ENCODE measurements at places on chromosomes 3 and 15.
A peak's percentile ranks its signal among the peaks of the same experiment; 100 is the strongest.

GRCh38 chr3:41198526-41198925 lies 779 bp upstream of the CTNNB1 start:
- peak; percentile 59 for DNase-seq

GRCh38 chr3:66397745-66398144 lies 103.1 kb downstream of the LRIG1 start:
- peak; percentile 64 for DNase-seq

DNA sequence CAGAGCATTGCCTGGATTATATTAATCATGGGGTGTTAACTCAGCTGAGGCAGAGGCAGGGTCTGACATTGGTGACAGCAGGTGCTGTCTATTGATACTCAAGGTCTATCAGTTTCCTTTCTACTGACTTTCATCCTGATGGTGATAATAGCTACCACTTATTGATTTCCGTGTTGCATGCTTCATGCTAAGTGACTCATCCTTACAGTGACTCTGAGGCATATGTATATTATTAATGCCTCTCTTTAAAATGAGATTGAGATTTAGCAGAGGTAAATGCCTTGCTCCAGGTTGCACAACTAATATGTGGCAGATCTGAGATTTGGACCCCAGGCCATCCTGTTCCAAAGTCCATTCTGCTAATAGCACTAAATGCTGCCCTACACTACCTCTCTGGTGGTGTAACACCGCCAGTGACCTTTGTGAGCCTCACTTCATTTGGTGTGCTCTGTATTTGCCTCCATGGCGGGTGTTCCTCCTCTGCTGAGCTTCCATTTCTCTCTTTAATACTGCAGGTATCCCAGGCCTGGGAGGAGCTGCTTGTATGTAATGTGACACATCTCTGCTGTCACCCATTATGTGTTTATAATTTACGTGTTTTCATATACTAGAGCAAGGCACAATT lies 50.4 kb downstream of the GPR171 start:
- DNase-seq = no peak

DNA sequence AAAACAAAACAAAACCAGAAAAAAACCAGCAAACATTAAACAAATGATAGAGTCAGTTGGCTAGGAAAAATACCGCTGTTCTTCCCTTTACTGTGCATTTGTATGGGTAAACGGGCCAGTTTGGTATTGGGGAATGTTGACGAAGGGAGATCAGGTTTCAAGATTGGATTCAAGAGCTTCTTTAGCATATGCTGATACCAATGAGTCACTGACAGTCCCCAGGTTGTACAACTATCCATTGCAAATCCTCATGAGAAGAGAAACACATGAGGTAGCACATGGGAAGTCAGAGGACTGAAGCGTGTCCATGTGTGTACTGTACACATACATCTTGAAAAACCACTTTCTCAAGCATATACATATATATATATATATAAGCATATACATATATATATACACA lies 25.6 kb downstream of the TIGIT start:
- no peak for DNase-seq

GRCh38 chr3:32383136-32383711 lies 8.4 kb upstream of the CMTM7 start:
- DNase-seq = no peak

GRCh38 chr3:15750143-15750542 lies 47.6 kb downstream of the ANKRD28 start:
- no peak for DNase-seq

DNA sequence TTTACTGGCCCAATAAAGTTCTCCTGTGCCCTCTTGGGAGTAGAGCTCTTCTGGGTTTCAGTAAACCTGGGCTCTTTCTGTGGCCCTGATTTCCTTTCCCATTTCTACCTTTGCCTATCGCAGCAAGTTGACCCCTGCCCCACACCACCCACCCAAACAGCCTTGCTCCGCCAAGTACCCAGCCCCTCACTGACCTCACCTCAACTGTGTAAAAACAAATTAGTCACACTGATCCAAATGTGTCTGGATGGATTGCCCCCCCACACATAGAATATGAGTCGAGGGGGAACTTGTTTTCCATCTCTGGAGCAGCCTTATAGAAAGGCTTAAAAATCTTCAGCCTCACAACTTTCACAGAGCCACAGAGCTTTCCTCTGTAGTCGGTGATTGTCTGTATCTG lies 28.6 kb upstream of the VEPH1 start:
- no peak for DNase-seq

DNA sequence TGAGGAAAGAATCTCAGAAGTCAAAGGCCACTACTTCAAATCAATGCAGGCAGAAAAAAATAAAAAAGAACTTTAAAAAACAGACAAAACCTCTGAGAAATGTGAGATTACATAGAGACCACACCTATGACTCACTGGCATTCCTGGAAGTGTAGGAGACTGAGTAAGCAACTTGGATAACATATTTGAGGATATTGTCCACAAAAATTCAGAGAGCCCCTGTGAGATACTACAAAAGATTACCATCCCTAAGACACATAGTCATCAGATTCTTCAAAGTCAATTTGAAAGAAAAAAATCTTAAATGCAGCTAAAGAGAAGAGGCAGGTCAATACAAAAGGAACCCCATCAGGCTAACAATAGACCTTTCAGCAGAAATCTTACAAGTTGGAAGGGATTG lies 887.3 kb downstream of the NTRK3 start:
- DNase-seq = no peak

DNA sequence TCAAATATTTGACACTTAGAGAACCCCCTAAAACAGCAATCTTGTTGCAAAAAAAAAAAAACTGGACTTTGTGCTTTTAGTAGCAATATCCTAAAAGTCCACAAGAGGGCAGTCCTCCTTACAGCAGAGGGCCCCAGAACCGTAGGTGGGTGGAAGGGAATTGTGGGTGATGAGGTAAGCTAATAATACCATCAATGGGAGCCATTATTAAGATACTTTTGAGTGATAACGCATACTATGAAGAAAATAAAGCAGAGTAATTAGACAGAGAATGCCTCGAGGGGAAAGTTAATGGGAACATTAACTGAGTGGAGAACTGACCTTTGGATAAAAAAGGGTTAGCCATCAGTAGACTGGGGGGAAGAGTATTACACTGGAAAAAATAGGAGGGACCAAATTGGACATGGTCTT lies 229.9 kb downstream of the THRB start:
- DNase-seq = peak; percentile 30

- no peak for DNase-seq
These were observed 55.6 kb downstream of the LYSMD4 start for GRCh38 chr15:99677540-99678134.

DNA sequence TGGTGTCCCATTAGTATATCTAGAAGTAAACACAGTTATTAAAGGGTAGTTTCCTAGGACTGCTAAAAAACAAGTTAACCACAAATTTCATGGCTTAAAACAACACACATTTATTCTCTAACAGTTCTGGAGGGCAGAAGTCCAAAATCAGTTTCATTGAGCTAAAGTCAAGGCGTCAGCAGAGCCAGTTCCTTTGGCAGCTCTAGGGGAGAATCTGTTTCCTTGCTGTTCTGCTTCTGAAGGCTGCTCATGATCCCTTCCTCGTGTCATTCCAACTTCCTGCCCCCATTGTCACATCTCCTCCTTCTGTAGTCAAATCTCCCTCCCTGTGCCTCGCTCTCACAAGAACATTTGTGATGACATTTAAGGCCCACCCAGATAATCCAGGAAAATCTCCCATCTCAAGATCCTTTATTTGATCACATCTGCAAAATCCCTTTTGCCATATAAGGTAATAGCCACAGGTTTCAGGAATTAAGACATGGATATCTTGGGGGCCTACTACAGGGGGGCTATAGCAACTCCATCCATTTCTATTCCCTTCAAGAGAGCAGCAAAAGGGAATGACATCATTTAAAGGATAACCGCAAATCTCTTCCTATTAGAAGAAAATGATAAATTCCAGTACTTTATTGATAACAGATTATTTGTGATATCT lies 50.1 kb downstream of the GPR176 start:
- no peak for DNase-seq

DNA sequence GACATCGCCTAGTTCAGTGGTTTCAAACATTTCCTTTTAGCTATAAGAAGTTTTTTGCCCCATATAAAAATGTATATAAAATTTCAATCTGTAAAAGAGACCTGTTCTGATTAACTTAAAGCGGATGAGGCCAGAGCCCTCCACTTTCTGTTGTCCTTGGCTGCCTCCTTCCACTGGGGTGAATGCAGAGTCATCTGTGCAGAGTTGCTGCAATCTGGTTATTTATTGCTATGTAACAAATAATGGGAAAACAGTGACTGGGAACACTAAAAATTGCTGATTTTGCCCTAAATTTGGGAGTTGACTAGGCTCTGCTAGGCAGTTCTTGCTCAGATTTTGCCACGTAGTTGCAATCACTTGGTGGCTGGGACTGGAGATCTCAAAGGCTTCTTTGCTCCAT lies 637.8 kb downstream of the GRM7 start:
- DNase-seq = no peak

GRCh38 chr15:25088261-25088790 lies 133.5 kb downstream of the SNRPN start:
- no peak for DNase-seq

DNA sequence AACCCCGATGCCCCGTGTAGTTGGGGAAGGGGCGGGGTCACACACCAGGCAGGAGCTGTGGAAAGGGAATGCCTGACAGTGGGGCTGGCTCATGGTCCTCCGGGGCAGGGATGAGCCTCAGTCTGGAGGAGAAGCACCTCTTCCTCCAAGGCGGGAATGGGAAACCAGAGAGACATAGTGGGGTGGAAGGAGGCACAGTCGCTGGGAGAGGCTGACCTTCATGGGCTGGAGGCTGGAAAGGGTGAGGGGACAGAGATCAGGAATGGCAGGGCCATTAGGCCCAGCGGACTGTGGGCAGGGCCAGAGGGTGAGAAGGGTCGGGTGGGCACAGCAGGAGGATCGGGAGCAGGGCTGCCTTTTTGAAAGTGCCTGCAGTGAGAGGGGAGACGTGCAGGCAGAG lies 65.8 kb upstream of the LINGO1 start:
- DNase-seq = no peak

DNA sequence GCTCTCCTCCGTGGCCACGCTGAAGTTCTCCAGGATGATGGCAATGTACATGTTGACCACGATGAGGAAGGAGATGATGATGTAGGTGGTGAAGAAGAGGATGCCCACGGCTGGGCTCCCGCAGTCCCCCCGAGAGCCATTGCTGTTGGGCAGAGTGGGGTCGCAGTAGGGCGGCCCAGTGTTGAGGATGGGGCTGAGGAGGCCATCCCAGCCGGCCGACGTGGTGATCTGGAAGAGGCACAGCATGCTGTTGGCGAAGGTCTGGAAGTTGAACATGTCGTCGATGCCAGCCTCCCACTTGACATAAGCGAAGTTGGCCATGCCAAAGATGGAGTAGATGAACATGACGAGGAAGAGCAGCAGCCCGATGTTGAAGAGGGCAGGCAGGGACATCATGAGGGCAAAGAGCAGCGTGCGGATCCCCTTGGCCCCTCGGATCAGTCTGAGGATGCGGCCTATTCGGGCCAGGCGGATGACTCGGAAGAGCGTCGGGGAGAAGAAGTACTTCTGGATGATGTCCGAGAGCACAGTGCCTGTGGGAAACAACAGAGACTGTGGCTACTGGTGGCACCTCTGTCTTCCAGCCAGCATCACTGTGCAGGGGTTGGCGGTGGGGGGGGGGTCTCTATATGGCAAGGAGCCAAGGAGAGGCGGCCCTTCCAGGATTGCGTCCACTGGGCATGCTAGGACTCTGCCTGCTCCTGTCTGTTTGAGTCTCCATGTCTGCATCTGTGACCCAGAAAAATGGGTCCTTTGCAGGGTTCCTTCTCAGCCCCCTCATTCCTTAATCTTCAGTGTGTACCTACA lies 55.1 kb downstream of the EXOG start:
- DNase-seq = no peak

DNA sequence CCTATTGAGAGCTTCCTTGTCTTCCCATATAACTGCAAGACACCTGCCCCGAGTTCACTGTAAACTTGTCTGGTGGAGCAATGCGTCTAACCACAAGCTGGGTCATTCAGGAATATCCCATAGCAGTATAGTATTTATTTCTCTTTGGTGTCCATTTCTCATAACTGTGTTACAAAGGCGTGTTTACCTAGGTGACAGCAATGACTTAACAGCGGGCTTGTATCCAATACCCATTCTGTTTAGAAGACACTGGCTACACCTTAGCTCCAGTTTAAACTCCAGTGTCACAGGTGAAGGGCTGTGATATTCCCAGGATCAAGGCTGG lies 24.3 kb downstream of the ATP10A start:
- no peak for DNase-seq

GRCh38 chr3:196503196-196504076 lies at the start of gene RNF168:
RNF168 (minus strand) TSS chr3:196503768; CDS start chr3:196503173, 595 bp downstream.
- peak; percentile 98 for DNase-seq

DNA sequence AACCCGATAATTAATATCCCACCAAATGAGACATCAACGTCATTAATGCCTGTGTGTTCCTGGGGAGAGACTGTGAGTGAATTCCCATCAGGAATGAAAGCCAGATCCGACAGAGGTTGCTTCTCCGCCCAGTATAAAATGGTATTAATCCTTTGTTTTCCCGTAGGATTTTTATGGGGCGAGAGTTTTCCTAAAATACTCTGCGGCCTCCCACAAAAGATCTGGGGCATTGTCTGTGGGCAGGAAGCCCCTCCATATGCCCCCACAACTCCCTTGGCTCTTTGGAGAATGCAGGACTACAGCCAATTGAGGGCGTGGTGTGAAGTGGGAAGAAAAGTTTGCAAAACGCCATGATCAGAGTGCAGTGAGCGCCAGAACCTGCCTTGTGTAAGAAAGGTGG lies 26.7 kb downstream of the ZIC4 start:
- DNase-seq = no peak

GRCh38 chr3:160049988-160050387 lies 61.4 kb downstream of the IL12A start:
- DNase-seq = no peak

- no peak for DNase-seq
These were observed 28.4 kb downstream of the CHDH start for GRCh38 chr3:53817809-53818208.

DNA sequence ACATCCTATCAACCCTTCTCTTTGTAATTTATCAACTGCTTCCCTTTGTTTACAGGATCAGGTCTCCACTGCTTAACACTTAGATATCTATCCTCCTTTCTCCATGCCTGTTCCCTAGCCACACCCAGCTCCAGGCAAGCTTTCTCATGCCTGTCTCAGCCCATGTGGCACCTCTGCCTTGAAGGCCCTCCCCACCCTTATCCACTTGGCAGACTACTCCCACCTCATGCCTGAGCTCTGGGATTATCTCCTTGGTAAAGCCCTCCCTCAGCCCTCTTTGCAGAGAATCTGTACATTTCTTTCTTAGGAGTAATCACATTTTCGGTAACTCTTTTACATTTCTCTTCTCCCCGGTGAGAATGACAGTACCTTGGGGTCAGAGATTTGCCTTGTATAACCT lies 96.0 kb downstream of the ATP1B3 start:
- no peak for DNase-seq

- no peak for DNase-seq
These were observed 32.7 kb upstream of the DLG1 start for GRCh38 chr3:197331131-197331530.

- DNase-seq = no peak
These were observed 392.1 kb downstream of the NLGN1 start for GRCh38 chr3:173789530-173790162.

DNA sequence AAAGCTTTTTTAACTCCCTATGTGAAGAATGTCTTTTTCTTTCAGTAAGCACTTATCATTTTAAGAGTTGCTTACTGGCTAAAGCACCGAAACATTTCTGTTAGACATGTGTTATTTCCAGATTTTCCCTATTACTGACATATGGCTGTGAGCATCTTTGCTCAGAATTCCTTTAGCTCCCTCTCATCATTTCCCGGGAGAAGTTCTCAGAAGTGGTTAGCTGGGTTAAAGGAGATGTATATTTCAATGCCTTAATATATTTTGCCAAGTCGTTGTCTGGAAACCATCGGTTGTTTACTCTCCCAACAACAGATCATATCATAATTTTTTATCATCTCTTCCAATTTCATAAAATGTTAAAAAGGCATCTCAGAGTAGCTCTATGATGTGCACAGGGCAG lies 396.5 kb downstream of the OCA2 start:
- DNase-seq = no peak
